Head of caudate nucleus (tissue), 42 donors: ENCODE measurements at places on chromosomes 5 and 9.

GRCh38 chr5:40437452-40437861 is 242.3 kb upstream of the PTGER4 start:
- no peak for DNase-seq

DNA sequence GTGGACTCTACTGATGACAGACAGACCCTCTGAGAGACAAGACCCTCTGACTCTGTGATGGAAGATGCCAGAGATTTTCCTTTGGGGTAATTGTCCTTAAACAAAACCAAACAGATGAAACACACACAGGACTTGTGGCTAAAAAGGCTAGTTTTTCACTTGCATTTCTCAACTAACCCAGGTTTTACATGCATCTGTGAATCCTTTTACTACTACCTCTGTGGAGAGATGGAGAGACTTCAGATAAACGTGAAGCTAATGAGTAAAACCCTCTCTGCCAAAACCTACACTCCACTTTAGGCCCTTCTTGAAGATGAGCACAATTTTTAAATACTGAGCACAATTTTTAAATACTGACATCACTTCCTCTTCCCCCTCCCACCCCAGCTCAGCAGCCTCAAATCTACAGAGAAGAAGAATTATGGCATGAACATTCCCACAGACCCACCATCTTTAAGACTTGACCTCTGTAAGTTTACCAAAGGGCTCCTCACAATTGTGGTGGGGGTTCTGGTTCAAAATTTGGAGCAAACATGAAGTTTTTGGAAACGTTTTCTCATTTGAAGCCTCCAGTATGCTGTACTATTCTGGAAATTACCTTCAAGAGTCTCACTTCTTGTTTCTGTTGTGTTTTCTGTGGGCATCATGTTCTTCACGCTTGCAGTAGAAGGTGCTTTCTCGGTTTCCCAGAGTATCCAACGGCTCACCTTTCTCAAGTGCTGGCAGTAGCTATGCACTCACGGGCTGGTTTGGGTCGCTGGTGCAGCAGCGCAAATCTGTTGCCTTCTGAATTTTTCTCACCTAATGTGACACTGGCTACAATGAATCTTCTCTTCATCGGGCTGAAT is 42.7 kb downstream of the ACER2 start:
- no peak for DNase-seq

DNA sequence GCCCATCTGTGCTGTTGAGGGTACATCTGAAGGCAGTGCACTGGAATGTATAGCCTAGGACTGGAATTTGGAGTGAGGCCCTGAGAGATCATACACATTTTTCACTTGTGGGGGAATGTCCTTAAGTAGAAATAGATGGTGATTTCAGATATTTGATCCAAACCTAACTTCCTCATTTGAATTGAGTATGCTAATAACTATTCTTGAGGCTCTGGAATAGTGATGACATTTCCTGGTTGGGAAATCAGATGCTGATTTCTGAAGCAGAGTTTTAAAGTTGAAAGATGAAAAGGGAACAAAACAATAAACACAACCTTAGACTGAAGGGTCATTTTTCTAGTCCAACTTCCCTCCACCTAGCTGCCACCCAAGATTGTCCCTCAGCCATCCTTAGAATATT is 163.0 kb upstream of the CCDC152 start:
- no peak for DNase-seq

DNA sequence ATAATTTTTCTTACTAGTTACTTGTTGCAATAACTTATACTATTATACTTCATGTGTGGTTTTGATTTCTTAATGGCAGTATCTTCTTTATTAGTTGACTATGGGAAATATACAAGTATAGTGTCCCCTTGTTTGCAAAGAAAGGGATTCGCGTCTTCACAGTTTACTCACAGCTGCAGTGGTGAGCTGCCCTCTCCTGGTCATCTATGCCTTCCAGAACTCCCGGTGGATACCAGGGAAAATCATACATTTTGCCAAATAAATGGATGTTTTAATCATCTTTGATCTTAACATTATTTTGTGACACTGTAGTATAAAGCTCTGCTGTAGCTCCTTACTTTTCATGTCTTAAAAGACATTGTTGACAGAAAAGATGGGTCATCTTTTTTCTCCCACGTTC is 142.0 kb downstream of the ZCCHC7 start:
- DNase-seq, result no peak

DNA sequence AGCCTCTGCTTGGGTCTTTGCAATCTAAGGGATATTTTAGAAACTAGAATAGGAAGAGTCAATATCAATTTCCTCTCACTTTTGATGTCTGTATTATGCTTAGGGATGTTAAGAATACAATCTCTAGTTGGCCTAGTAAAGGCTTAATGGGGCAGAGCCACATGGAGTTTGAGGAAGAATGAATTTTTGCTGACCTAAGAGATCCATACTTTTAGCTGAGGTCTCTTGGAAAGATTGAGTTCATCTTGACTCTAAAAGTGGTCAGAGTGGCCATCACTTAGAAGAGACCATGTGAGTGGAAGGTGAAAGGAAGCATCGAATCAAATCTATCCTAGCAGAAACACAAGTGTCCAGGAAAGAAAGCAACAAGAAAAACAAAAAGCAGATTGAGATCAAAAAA is 92.2 kb upstream of the SLC28A3 start:
- no peak for DNase-seq

- no peak for DNase-seq
These were observed 22.4 kb downstream of the SKIC3 start for GRCh38 chr5:95532415-95532814.

DNA sequence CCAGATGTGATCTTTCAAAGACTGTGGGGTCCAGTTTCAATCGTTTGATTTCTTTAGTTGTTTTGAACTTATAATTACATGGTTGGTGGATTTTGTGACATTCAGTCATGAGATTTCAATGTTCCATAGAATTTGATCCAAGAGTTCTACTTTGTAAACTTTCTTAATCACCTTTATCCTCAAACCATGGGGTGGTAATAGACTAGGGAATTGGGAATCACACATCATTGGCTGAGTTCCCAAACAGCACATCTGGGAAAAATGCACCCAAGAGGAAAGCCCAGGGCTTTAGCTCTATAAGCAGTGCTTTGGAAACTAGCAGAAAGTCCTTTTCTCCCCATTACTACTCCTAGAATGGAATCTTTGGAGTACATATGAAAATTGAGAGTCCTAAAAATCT is 177.6 kb downstream of the NNT start:
- DNase-seq, result no peak

DNA sequence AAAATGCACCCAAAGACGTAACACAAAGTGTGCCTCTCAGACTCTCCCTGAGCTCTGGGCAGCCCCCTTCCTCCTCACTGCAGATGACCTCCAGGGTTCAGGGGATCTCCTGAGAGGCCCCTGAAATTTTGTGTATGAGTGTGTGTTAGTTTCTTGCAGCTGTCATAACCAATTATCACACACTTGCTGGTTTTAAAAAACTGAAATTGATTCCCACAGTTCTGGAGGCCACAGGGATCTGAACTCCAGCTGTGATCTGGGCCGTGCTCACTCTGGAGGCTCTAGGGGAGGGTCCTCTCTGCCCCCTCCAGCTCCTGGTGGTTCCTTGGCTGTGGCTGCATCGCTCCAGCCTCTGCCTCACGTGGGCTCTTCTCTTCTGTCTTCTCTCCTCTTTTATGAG is 58.8 kb downstream of the OLFM1 start:
- no peak for DNase-seq

GRCh38 chr9:109908459-109909390 is 128.7 kb downstream of the PALM2AKAP2 start:
- DNase-seq, result no peak

- no peak for DNase-seq
These were observed 42.7 kb downstream of the NCS1 start for GRCh38 chr9:130214776-130215340.

- DNase-seq, result no peak
These were observed 244.0 kb downstream of the SEC61B start for GRCh38 chr9:99466104-99466503.

- no peak for DNase-seq
These were observed 20.1 kb downstream of the DAPK1 start for GRCh38 chr9:87517732-87518131.

- peak; percentile 52 for DNase-seq
These were observed 763 bp downstream of the TJP2 start for GRCh38 chr9:69174616-69175463.

GRCh38 chr9:103757062-103757461 is 337.0 kb upstream of the SMC2 start:
- DNase-seq, result no peak
